Activated CD4-positive, CD25-positive, alpha-beta regulatory T cell treated with anti-CD3 and anti-CD28 coated beads, Interleukin-2, amount 50 U/mL, for 24 hours (primary cell): ENCODE measurements at places on chromosomes 3 and 15.

GRCh38 chr3:197222937-197223370, 75.5 kb downstream of the DLG1 start:
- ATAC-seq = no peak

DNA sequence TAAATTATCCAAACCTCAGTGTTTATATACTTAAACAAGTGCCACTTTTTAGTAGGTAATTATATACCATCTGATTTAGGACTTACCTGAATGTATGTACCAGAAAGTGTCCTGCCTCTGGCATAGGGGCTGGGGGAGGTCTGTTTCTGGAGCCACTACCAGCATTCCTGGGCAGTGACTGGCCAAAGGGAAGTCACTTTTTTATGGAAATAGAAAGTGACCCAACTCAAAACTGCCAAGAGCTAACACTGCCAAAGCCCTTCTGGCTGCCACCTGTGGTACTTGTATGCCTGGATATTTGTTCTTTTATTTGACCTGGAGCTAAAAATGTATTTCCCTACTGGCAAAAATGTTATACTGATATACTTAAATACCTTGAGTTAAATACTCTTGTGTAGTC, 42.7 kb downstream of the ESYT3 start:
- ATAC-seq = no peak

DNA sequence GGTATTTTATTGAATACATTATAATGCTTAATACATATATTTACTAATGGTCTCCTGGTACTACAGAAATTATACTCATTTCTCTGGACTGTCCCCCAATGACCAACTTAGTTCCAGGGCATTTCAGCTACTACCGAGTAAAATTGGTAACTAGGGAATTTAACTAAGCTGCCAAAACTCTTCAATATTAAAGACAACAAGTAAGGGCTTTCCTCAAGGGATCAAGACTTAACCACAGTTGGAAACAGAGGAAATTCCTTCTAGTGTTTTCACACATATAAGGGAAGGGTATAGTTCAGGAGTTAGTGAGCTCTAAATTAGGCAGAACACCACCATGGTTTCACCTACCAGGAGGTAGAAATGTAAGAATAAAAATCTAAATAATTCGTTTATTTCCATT, 357.4 kb downstream of the TBL1XR1 start:
- no peak for ATAC-seq

DNA sequence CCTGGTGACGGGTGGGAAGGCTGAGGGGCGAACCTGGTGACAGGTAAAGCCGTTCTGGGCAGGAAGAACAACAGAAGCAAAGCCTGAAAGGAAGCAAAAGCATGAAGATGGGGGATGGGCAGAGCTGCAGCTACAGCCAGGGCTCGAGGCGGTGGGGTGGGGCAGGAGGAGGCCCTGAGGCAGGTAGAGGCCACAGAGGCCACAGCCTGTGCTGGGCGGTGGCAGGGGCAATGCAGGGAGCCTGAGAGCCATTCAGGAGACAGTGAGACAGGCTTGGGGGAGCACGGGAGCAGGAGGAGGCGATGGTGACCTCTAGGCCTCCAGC, 8.2 kb downstream of the PCSK6 start:
- ATAC-seq = no peak

GRCh38 chr3:64082961-64083541, 59.8 kb upstream of the PSMD6 start:
- no peak for ATAC-seq

DNA sequence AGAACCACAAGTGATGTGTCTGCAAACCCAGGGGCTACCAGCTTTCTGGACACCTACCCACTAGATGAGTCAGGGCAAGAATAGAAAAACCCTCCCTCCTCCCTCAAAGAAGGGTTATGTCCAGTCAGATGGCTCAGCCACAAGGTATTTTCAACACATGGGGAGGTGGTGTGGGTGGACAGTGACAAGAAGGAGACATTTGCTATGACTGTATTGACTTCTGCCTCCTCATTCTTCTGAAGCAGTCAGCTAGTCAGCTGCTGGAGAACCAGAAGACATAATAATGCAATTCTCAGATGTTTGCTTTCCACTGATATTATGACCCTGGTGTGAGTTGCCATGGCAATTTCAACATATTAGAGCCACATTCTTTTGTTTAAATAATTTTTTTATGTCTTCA, 66.7 kb upstream of the GOLGA8B start:
- no peak for ATAC-seq

DNA sequence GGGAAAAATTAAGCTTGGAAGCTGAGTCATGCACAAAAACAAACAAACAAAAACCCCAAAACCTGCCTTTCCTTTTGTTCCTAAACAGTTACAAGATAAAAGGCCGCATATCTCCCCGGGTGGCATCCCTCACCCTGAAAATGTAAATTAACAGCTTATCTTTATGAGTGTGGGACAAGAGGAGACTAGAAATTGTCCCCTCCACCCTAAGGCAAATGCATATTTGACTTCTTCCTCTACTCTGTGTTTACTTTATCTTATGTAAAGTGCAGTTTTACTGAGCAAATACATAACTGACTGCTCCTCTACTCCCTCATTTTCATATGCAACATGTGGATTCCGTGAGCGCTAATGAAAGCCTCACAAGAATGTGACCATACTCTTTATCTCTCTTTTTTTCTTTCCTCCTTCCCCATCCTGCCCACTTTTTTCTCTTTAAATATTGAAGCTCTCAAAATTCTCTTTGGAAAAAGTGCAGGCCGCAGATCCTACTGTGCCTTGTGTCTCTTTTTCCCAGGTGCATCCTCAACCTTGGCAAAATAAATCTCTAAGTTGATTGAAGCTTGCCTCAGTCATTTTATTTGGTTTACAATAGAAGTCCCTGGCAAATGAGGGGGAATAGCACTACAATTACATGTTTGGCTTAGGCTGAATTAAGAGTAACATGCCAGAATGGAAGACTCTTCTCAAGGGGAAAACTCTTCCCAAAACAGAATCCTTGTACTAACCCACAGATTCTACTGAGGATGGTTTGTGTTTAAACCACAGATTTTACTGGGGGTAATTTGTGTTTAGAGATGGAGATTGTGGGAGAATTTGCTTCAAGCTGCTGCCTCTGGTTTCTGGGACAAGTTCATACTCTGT, 72.7 kb upstream of the WDR72 start:
- ATAC-seq = no peak

- peak; percentile 41 for ATAC-seq
Observed at GRCh38 chr3:101219842-101220560, 100.4 kb downstream of the IMPG2 start.

DNA sequence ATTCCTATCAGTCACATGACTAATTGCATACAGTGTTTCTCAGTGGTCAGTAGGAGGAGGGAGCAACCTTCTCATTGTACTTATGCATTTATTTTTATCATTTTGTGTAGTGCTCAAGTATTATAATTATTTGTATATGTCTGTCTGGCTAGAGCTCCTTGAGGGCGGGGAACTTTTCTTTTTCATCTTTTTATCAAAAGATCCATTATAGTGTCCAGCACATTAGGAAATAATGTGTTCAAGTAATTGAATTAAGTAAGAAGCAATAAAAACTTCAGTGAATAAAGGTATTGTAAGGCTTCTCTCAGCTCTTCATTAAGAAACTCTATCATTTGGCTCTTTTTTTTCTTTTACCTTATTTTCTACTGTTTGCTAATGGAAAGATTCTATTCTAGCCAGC, 18.8 kb downstream of the FGF7 start:
- ATAC-seq = no peak

DNA sequence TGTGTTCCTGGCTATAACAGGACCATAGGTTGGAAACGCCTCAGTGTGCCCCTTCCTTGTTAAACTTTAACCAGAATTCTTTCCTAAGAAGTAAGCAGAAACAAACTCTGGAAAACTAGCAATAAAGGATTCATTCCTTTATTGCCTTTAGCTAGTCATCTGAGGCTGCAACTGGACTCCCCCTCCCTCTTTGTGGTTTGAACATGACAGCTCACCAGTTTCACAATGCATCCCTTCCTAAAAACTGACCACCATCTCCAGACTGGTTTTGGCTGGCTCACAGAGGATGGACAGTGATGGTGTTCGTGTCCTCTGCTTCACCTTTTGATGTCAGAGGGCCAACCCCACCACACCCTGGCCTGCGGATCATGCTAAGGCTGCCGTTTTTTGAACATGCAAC, 27.9 kb upstream of the TGFBR2 start:
- ATAC-seq = no peak

DNA sequence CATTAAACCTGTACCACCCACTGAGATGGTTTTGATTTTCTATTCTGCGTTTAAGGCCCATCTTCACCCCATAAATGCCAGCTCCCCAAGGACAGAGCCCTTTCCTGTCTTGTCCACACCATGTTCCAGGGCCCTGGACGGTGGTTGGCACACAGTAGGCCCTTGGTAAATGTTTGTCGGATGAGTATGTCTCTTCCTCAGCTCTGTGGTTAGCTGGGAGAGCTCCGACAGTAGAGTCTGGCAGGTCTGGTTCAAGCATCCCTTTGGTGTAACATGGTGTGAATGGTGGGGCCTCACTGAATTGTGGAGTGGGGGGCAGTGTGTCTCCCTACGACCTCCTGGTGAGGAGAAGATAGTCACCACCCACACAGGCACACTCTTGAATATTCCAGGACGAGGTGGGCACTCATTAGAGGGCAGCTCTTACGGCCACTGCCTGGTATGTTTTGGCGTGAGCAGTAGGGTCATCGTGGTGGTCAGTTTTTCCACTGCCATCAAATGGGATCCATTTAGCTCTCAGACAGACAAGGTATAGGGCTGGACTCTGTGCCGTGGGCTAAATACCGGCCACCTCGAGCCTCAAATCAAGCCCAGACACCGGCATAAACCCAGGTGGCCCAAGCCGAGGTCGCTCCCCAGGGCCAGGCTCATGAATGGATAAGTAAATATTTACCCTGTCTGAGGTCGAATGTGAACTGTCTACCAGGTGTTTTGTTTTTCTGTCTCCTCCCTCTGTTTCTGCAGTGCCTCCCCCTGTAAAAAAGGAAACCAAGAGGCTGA, 61.3 kb downstream of the SMAD3 start:
- ATAC-seq = no peak

- ATAC-seq = no peak
Observed at GRCh38 chr3:45337839-45338470, 50.4 kb upstream of the LARS2 start.

DNA sequence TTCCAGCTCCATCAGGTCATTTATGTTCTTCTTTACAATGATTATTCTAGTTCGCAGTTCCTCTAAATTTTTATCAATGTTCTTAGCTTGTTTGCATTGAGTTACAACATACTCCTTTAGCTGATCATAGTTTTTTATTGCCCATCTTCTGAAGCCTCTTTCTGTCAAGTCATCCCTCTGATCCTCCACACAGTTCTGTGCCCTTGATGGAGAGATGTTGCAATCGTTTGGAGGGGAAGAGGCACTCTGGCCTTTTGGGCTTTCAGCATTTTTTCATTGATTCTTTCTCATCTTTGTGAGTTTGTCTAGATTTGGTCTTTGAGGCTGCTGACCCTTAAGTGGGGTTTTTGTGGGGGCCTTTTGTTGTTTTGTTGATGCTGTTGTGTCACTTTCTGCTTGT, 234.6 kb upstream of the CBLB start:
- ATAC-seq = no peak
